Activated naive CD4-positive, alpha-beta T cell (primary cell): ENCODE measurements at places on chromosomes 11 and 22.

DNA sequence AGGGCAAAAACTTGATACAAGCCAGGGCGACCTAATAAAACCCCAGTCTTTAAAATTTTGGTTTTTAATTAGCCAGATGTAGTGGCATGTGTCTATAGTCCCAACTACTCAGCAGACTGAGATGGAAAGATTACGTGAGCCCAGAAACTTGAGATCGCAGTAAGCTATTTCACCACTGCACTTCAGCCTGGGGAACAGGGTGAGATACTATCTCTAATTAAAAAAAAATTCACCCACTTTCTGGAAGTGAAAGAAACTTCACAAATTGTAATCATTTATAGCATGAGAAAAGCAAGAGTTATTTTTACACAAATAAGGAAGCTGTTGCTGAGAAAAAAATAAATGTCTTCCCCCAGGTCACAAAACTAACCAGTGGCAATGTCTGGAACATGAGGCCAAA, 882 bp upstream of the GLYATL2 start:
- DNase-seq: no peak

DNA sequence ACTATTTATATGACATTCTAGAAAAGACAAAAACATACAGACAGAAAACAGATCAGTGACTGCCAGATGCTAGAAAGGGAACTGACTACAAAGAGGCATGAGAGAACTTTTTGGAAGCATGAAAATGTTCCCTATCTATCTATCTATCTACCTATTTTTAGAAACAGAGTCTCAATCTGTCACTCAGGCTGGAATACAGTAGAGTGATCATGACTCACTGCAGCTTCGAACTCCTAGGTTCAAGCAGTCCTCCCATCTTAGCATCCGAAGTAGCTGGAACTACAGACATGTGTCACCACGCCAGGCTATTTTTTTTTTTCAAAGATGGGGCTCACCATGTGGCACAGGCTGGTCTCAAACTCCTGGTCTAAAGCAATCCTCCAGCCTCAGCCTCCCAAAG, 6.9 kb downstream of the SBF2 start:
- no peak for DNase-seq

DNA sequence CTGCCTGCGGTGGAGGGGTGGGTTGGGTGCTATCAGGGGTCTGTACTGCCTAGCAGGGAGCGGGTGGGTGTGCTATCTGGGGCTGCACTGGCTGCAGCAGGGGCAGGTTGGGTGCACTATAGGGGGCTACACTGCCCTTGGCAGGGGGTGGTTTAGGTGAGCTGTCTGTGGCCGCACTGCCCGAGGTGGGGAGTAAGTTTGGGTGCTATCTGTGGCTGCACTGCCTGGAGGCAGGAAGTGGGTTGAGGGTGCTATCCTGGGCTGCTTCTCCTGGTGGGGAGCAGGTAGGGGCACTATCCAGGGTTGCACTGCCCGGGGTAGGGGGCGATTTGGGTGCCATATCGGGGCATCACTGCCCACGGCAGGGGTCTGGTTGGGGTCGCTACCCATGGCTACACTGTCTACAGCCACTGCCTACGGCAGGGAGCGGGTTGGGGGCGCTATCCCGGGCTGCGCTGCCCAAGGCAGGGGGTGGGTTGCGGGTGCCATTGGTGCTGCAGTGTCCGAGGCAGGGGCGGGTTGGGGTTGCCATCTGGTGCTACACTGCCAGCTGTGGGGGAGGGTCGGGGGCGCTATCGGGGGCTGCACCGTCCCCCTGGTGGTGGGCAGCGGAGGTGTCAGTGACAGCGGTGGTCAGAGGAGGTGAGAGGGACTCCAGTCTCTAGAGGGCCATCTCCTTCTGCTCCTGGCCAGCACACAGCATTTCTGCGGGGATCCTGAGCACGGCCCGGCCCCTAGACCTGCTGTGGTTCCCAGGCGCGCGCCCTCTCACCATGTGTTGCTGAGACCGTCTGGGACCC, 1.3 kb upstream of the RFPL2 start:
- DNase-seq: no peak

DNA sequence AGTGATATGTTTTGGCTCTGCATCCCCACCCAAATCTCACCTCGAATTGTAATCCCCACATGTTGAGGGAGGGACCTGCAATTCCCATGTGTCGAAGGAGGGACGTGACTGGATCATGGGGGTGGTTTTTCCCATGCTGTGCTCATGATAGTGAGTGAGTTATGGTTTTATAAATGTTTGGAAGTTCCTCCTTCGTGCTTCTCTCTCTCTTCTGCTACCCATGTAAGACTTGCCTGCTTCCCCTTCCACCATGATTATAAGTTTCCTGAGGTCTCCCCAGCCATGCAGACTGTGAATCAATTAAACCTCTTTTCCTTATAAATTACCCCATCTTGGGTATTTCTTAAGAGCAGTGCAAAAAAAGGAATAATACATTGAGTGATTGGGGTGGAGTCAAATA, 7.3 kb upstream of the CEP295 start:
- no peak for DNase-seq

DNA sequence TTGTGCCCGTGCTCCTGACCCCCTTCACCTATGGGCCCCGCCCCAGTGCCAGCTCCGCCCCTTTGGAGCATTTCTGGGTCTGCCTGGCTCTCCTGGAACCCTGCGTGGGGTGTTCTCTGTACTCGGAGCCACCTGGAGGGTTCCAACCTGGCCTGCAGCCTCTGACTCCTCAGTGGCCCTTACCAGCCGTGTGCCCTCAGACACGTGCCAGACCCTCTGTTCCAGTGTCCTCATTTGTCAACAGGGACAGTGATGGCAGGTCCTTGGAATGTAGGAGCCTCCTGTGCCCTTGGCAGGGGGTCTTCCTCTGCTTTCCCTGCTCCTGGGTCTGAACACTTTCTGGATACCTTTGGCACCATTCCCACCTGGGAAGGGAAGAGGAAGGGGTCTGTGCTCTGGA, 96.4 kb downstream of the CACNA1I start:
- no peak for DNase-seq

GRCh38 chr22:23772649-23773473, at the start of gene MMP11:
Gene MMP11 (plus strand): TSS chr22:23772849. CDS start chr22:23772871, 22 bp downstream.
- peak; percentile 46 for DNase-seq

DNA sequence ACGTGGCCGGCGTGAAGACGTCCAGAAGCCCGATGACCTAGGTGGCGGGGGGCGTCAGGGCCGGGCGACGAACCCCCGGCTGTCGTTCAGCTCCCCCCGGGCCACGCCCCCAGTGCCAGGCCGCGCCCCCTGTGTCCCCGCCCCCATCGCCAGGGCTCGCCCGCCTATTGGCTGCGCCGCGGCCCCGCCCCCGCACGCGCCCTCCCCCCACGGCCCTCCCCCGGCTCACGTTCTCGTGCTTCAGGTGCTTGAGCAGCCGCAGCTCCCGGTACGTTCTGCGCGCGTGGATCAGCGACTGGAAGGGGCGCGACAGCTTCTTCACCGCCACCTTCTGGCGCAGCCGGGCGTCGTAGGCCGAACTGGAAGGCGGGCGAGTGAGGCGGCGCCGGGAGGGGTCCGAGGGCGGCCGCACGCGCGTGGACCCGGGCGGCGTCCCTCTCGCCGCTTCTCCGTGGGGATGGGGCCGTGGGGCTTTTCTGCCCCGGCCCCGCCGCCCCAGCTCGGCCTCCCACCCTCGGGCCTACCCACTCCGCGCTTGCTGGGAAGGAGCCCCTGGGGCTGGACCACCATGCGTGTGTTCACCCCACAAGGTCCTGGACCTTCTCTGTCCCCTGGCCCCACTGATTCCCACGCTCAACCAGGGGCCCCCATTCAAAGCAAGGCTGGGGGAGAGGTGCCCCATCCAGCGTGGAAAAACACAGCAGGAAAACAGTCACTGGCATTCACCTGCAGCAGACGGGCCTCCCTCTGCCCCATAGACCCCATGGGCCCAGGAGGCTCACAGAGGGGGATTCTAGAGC, 2.4 kb downstream of the MAPK11 start:
- peak; percentile 30 for DNase-seq

DNA sequence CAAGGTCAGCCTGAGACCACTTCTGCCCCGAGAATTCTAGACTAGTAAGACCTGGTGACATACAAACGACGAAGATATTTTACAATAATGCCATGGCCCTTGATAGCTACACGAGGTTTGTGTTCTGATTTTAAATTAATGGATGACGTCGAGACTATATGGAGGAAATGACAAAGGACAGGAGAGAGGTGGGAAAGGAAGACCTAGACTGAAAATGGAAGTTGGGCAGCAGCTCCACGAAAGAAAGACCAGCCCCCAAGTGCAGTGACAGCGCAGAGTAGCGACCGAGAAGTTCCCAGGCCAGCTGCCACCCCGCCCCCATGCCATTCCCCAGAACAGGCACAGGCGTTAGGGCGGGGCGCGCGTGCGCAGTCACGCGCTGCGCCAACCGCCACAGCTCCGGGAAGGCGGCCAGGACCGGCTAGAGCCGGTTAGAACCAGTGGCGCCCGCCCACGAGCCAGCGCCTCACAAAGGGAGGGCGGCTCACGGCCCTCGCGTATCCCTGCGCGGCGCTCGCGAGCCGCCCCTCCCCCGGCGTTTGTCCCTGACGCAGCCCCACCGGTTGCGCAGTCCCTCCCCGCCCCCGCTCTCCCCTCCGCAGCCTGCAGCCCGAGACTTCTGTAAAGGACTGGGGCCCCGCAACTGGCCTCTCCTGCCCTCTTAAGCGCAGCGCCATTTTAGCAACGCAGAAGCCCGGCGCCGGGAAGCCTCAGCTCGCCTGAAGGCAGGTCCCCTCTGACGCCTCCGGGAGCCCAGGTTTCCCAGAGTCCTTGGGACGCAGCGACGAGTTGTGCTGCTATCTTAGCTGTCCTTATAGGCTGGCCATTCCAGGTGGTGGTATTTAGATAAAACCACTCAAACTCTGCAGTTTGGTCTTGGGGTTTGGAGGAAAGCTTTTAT, 1.5 kb upstream of the MALAT1 start:
- peak; percentile 98 for DNase-seq

DNA sequence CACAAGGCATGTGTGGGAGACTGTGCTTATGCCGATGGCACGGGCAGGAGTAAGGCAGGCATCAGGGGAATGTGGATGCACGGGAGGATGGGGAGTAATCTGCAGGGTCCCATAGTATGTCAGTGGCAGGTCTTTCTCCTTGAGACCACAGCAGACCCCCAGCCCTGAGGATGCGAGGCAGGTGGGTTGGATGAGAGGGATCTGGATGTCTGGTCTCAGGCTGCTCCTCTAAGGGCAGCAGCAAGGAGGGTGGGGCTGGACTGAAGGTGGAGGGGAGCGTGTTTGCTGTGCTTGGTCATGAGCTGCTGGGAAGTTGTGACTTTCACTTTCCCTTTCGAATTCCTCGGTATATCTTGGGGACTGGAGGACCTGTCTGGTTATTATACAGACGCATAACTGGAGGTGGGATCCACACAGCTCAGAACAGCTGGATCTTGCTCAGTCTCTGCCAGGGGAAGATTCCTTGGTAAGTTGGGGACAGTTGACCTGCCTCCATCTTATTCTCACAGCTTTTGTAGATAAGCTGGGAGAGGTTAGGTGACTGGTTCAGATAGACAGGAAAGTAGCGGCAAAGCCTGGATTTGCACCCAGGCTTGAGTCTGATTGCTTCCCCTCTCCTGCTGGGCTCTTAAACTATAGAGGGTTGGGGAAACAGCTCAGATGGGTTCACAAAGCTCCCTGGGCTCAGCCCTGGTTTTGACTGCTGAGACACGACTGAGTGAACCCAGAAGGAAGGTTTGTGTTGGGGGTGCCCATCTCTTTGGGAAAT, at the start of gene APOL1:
TSS of gene APOL1 (plus strand) at position 380 of the 769 bp plus-strand sequence. CDS start 1,823 bp downstream, outside the sequence.
- no peak for DNase-seq

DNA sequence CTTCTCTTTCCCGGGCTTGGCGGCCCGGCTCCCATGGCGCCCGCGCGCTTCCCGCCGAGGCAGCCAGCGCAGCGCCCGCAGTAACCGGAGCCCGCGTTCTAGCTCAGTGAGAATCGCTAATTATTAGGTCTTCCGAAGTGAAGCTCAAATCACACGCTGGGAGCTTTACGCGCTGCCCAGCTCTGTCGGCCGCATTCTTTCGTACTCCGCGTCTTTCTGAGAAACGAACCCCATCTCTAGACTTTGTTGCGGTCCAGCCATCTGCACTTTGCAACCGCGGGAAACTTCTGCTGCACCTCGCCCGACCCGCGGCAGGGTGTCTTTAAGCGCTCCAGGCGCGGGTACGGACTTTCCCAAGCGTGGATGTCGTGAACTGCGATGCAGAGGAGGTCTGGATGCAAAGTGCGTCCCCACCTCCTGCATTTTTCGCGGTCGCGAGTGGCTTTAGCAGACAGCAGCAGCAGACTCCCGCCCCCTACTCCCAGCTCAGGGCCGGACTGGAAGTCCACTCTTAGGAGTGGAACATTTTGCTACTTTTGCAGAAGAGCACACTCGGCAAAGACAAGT, 6.0 kb upstream of the PAX6 start:
- no peak for DNase-seq

GRCh38 chr11:126391286-126391954, 35.9 kb downstream of the ST3GAL4 start:
- no peak for DNase-seq

DNA sequence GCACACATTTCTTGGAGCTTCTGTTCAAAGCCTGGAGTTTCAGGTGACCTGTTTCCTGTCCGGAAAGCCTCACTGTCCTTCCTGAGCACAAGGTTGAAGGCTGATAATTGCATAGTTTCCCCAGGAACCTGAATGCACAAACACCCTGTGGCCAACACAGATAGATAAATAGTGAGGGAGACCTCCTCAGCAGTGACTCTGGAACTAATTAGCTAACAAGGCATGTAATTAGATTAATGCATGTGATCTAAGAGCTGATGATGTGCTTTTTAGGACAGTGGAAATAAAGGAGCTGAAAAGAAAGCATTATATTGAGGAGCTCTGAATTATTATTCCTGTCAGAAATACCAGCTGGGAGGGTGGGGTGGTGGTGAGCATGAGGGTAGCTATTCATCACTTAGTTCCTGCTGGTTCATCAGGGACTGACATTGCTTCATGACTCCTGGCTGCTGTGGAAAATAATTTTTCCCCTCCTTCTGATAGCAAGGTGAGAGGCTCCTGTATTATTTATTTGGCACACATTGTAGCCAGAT, 101.1 kb downstream of the NELL1 start:
- no peak for DNase-seq

DNA sequence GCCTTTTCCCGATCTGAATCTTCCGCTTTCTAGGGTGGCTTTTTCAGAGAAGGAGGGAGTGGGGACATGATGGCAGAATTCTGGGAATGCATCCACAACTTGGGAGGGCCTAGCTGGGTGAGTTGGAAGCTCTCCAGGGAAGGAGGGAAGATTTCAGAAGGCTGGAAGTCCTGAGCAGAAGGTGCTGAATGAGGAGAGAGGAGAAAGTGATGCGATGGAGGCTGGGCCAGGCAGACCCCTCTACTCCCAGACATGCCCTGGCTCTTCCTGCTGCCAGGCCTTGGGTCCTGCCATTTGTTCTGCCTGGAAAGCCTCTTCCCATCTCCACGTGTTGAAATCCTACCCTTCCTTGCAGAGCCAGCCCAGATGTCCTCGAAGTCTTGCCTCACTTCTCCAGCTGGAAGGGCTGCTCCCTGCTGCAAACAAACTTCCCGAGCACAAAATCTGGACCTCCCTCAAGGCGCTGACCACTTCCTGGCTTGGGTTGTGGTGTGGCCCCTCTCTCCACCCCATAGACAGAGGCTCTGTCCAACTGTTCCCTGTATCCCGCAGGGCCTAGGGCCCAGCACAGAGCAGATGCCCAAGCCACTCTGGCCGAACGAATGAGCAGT, 16.8 kb downstream of the LRRC32 start:
- no peak for DNase-seq

- no peak for DNase-seq
These were observed 17.5 kb upstream of the FIBIN start for GRCh38 chr11:26976389-26976788.

- no peak for DNase-seq
These were observed 89.6 kb downstream of the ISX start for GRCh38 chr22:35155403-35156025.
